Activated CD4-positive, alpha-beta T cell treated with anti-CD3 and anti-CD28 coated beads, Interleukin-2, amount 10 ng/mL, durations not matched to agents 7 days and 5 days (primary cell): ENCODE measurements at places on chromosomes 5 and 9.

GRCh38 chr5:173620784-173621183, 4.3 kb upstream of the BOD1 start:
- no peak overlapping the region for H3K27ac ChIP-seq
- H3K4me3 ChIP-seq = no peak overlapping the region
- H3K4me1 ChIP-seq = peaks cover 11% of the 10 kb centered on the region
- no peaks in the 10 kb centered on the region for H3K27me3 ChIP-seq

- DNase-seq = no peak
- H3K27ac ChIP-seq = no peak overlapping the region
- H3K27me3 ChIP-seq = no peaks in the 10 kb centered on the region
- H3K4me1 ChIP-seq = no peaks in the 10 kb centered on the region
Measured at GRCh38 chr9:111516061-111516465, 8.9 kb upstream of the ZNF483 start.

- H3K4me1 ChIP-seq = peaks cover 23% of the 10 kb centered on the region
- peaks cover 2% of the 10 kb centered on the region for H3K27me3 ChIP-seq
- H3K36me3 ChIP-seq = no peaks in the 10 kb centered on the region
- H3K4me3 ChIP-seq = no peak overlapping the region
- no peak overlapping the region for H3K27ac ChIP-seq
- no peak for DNase-seq
Measured at GRCh38 chr9:127166111-127166510, 43.7 kb upstream of the ANGPTL2 start.

DNA sequence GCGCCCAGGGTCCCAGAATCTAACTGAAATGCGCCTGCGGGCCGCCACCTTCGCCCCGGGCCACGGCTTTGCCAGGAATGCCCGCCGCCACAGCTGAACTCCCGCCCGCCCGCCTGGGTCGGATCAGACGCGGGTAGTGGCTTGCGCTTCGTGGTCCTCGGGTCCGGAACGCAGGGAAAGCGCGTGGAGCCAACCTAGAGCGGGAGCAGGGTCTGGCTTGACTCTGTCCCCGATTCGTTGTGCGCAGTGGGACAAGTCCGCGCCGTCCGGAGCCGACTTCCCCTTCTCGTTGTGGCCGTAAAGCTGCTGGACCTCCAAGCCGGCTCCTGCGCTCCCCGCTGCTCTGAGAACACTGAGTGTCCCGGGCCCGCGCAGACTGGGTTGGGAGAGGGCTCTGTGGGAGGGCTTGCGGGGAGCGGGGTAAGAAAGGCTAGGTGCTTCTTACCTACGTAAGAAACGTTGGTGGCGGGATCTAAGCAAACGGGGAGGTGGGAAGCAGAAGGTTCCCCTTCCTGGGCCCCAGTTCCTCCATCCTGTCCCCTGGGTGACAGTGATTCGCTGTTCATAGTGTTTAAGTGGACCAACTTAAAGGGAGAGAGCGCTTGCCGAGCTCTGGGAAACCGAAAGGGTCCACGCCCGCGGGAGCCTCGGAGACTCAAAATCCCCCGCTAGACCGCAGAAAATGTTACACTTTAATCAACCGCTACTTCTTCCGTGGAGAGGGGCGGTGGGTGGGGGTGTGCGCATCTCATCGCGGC, 4.4 kb upstream of the FOXE1 start:
- H3K27ac ChIP-seq = peak overlapping the region; percentile 3
- peak overlapping the region; percentile 52 for H3K4me3 ChIP-seq
- DNase-seq = no peak
- peaks cover 81% of the 10 kb centered on the region for H3K27me3 ChIP-seq

- no peak overlapping the region for H3K4me3 ChIP-seq
- no peaks in the 10 kb centered on the region for H3K27me3 ChIP-seq
- H3K4me1 ChIP-seq = peaks cover 5% of the 10 kb centered on the region
- DNase-seq = no peak
- no peak overlapping the region for H3K27ac ChIP-seq
- H3K36me3 ChIP-seq = peaks cover 4% of the 10 kb centered on the region
Measured at GRCh38 chr9:111700776-111701175, 39.4 kb downstream of the GNG10 start.

DNA sequence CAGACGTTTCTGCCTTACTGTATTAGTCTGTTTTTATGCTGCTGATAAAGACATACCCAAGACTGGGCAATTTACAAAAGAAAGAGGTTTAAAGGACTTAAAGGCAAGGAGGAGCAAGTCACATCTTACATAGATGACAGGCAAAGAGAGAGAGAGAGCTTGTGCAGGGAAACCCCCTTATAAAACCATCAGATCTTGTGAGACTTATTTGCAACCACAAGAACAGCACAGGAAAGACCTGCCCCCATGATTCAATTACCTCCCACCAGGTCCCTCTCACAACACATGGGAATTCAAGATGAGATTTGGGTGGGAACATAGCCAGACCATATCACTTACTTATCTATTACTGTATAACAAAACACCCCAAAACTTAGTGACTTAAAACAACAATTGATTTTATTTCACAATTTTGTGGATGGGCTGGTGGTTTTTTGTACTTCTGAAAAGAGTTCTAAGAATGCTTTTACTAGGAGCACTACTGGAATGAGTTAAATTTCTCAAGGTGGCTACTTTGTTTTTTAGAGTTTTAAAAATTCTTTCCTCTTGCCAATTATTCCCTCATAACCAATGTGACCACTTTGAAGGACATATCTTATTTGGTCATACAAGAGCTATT, 10.3 kb downstream of the RUSC2 start:
- H3K4me1 ChIP-seq = peaks cover 18% of the 10 kb centered on the region
- H3K27me3 ChIP-seq = no peaks in the 10 kb centered on the region
- H3K36me3 ChIP-seq = peaks cover 3% of the 10 kb centered on the region
- H3K4me3 ChIP-seq = no peak overlapping the region

GRCh38 chr9:130300739-130301138, 35.2 kb downstream of the HMCN2 start:
- H3K36me3 ChIP-seq = no peaks in the 10 kb centered on the region
- H3K4me3 ChIP-seq = no peak overlapping the region
- peaks cover 2% of the 10 kb centered on the region for H3K27me3 ChIP-seq
- H3K27ac ChIP-seq = no peak overlapping the region
- no peaks in the 10 kb centered on the region for H3K4me1 ChIP-seq

GRCh38 chr9:21970800-21971640, 23.2 kb downstream of the CDKN2A start:
- no peak for DNase-seq
- no peak overlapping the region for H3K27ac ChIP-seq
- peak overlapping the region; percentile 16 for H3K4me3 ChIP-seq
- peaks cover 20% of the 10 kb centered on the region for H3K36me3 ChIP-seq
- H3K4me1 ChIP-seq = peaks cover 34% of the 10 kb centered on the region
- peaks cover 93% of the 10 kb centered on the region for H3K27me3 ChIP-seq

GRCh38 chr5:55668356-55668755, 43.8 kb downstream of the SLC38A9 start:
- H3K4me3 ChIP-seq = no peak overlapping the region
- peaks cover 14% of the 10 kb centered on the region for H3K36me3 ChIP-seq
- no peak overlapping the region for H3K27ac ChIP-seq
- no peak for DNase-seq

GRCh38 chr5:143557061-143557818, 153.8 kb upstream of the NR3C1 start:
- no peaks in the 10 kb centered on the region for H3K36me3 ChIP-seq
- no peak for DNase-seq
- no peak overlapping the region for H3K4me3 ChIP-seq
- no peaks in the 10 kb centered on the region for H3K27me3 ChIP-seq

- no peaks in the 10 kb centered on the region for H3K27me3 ChIP-seq
- no peak overlapping the region for H3K4me3 ChIP-seq
- peaks cover 1% of the 10 kb centered on the region for H3K36me3 ChIP-seq
- DNase-seq = no peak
- no peak overlapping the region for H3K27ac ChIP-seq
- no peaks in the 10 kb centered on the region for H3K4me1 ChIP-seq
Measured at GRCh38 chr5:81250004-81250403, 16.9 kb downstream of the CKMT2 start.

GRCh38 chr9:91417602-91418214, 5.9 kb downstream of the NFIL3 start:
- H3K27ac ChIP-seq = no peak overlapping the region
- H3K4me3 ChIP-seq = no peak overlapping the region
- H3K36me3 ChIP-seq = peaks cover 16% of the 10 kb centered on the region
- DNase-seq = no peak
- H3K4me1 ChIP-seq = peaks cover 83% of the 10 kb centered on the region

- H3K36me3 ChIP-seq = no peaks in the 10 kb centered on the region
- no peak overlapping the region for H3K4me3 ChIP-seq
- DNase-seq = no peak
- H3K4me1 ChIP-seq = no peaks in the 10 kb centered on the region
- H3K27ac ChIP-seq = no peak overlapping the region
Measured at GRCh38 chr9:25681266-25681665, 3.0 kb upstream of the TUSC1 start.

GRCh38 chr9:86324901-86325300, 29.3 kb downstream of the TUT7 start:
- H3K4me3 ChIP-seq = no peak overlapping the region
- H3K36me3 ChIP-seq = peaks cover 75% of the 10 kb centered on the region
- no peak for DNase-seq

DNA sequence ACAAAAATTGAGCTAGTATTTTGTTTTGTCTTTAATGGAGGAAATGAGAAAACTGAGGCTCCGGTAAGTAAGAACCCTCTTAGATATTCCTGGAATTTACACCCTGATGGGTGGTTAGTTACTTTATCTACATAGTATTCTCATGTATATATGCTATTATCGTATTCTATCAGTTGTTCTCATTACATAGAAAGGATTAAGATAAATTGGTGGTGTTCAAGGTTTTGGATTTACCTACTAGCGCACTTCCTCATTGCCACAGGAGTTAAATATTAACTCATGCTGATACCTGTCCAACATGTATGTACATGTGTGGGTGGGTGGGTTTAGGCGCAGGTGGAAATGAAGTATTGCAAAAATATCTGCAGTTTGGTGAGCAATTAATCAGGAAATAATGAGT, 61.1 kb upstream of the IFNE start:
- peaks cover 1% of the 10 kb centered on the region for H3K4me1 ChIP-seq
- H3K27me3 ChIP-seq = no peaks in the 10 kb centered on the region
- no peak overlapping the region for H3K27ac ChIP-seq
- DNase-seq = no peak
- H3K4me3 ChIP-seq = no peak overlapping the region
- H3K36me3 ChIP-seq = no peaks in the 10 kb centered on the region

DNA sequence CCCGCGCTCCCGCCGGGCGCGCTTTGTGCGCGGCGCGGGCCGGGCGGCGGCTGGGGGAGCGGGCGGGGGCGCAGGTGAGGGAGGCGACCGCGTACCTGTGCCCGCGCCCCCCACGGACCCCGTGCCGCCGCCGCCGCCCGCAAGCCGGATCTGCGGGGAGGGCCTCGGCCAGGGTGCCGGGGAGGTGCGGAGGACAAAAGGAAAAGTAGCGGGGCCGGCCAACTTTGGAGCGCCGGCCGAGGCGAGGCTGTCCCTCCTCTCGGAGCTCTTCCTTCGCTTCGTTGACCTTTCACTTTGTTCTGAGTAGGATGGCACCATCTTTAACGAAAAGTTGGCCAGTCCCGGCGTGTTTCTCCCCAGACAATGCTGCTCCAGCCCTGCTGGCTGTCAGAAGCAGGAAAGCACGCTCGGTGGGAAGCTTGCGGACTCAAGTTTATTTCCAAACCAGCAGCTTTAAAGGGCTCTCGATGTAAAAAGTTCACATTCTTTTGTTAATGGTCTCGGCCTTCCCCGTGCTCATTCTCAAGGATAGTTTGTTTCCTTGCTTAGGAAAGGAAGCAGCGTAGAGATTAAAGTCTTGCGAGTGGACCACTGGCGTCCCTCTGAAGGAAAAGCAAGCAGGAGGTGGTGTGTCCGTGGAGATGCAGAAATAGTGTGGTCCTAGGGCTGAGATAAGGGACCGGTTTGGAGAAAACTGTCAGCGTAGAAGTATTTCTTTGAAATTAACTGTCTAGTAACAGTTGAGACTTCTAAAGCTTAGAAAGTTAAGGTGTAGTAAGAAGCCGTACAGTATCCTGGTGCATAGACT, 639 bp downstream of the EHMT1 start:
- peaks cover 41% of the 10 kb centered on the region for H3K4me1 ChIP-seq
- peak overlapping the region; percentile 82 for H3K4me3 ChIP-seq
- peak; percentile 39 for DNase-seq
- peaks cover 30% of the 10 kb centered on the region for H3K36me3 ChIP-seq
- H3K27me3 ChIP-seq = no peaks in the 10 kb centered on the region
- H3K27ac ChIP-seq = peak overlapping the region; percentile 89

GRCh38 chr5:101160002-101160401, 256.9 kb upstream of the ST8SIA4 start:
- H3K27ac ChIP-seq = no peak overlapping the region
- no peaks in the 10 kb centered on the region for H3K27me3 ChIP-seq
- no peak for DNase-seq
- H3K36me3 ChIP-seq = no peaks in the 10 kb centered on the region
- no peak overlapping the region for H3K4me3 ChIP-seq

- no peak overlapping the region for H3K27ac ChIP-seq
- H3K4me3 ChIP-seq = no peak overlapping the region
- no peaks in the 10 kb centered on the region for H3K27me3 ChIP-seq
- no peak for DNase-seq
Measured at GRCh38 chr9:123649909-123650308, 280.0 kb downstream of the DENND1A start.

DNA sequence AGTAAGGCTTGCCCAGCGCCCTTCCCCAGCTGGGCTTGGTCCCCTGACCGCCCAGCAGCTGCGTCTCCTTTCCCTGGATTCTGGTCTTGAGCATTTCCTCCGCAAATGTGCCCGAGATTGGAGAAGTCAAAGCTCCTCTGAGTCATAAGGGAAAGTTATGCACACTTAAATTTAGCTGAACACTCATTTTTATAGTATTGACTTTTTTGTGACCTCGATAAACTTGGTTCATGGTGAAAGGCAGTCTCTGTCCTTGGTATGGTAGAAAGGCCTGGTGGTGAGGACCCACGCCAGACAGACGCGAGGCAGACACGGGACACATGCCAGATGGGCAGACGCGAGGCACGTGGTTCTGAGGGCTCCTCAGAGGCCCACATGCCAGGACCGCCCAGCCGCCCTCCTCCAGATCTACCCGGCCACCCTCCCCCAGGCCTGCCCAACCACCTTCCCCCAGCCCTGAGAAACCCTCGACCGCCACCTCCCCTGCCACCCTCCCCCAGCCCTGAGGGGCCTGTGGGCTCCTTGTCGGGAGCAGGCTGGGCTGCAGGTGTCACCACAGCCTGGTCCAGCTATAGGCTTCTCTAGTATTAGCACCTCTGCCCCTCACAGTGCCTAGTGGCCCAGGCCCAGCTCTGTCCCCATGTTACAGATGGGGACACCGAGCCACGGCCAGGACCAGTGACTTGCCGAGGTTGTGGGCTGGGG, 60.9 kb upstream of the CACNA1B start:
- H3K27me3 ChIP-seq = no peaks in the 10 kb centered on the region
- H3K36me3 ChIP-seq = peaks cover 58% of the 10 kb centered on the region
- no peaks in the 10 kb centered on the region for H3K4me1 ChIP-seq
- no peak overlapping the region for H3K4me3 ChIP-seq

- no peaks in the 10 kb centered on the region for H3K36me3 ChIP-seq
- H3K4me3 ChIP-seq = no peak overlapping the region
- H3K27ac ChIP-seq = no peak overlapping the region
- no peak for DNase-seq
Measured at GRCh38 chr9:114304416-114305188, 18.3 kb upstream of the ORM1 start.
